ENCODE measurements at places on chromosomes 3 and 15.

DNA sequence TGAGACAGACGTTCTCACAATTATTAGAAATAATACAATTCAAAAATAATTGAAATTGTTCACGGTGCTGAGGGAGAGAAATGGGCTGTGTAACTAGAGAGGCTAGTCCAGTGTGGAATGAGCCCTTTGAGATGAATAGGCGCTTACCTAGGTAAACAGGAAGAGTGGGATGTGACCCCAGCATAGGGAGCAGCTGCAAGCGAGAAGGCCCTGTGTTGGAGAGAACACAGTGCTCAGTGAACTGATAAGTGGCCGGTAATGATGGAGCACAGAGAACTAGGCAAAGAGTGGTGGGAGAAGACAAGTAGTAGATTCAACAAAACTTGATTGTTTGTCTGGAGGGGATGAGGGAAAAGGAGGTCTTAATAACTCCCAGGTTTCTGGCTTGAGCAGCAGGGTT, 103.9 kb downstream of the HCN4 start:
- no peak for DNase-seq

GRCh38 chr3:14225421-14225820, 46.8 kb downstream of the LSM3 start:
- DNase-seq = no peak

DNA sequence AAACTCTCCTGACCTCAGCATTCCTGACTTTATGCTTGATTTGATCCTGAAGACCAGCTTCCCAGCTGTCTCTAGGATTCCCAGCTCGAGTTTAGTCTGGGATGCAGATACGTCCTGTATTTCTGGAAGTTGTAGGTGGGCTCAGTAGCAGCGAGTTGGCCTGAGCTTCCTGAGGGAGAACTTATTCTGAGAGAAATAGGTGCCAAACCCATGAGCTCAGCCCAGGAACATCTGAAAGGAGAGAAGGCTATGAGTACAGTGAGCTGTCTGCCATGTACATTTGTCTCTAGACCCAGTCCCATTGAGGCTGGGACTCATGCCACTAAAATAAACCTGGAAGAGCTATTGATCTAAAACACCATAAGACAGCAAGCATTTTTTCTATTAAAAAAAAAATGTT, 36.6 kb upstream of the SLC9A9 start:
- DNase-seq = no peak

- DNase-seq = no peak
These were observed 12.9 kb upstream of the SNRK start for GRCh38 chr3:43273416-43273815.

- no peak for DNase-seq
These were observed 297.8 kb downstream of the SATB1 start for GRCh38 chr3:18127174-18127858.

GRCh38 chr3:177772908-177773557, 575.8 kb upstream of the TBL1XR1 start:
- DNase-seq = no peak

GRCh38 chr15:88477126-88477525, 9.6 kb downstream of the MRPS11 start:
- no peak for DNase-seq

DNA sequence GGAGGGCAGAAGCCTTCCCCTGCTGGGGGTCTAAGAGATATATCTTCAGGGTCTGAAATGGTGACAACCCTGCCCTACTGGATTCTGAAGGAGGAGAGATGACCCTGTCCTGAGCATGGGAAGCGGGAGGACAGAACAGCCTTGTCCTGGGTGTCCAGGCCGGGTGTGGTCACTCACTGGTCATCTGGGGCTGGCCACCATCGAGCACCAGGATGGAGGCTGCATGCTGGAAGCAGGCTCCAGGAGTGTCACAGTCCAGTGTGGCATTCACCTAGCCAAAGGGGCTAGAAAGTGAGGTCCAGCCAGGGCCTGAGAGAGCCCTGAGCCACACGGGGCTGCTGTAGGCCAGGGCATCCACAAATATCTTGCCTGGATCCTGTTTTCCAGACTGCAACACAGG, 5.2 kb downstream of the CDHR4 start:
- no peak for DNase-seq

- DNase-seq = no peak
These were observed 108.6 kb downstream of the TMEM266 start for GRCh38 chr15:76168237-76168984.

- no peak for DNase-seq
These were observed 490.7 kb downstream of the GBE1 start for GRCh38 chr3:81270603-81271379.

- no peak for DNase-seq
These were observed 6.1 kb upstream of the PLSCR4 start for GRCh38 chr3:146256851-146257486.

DNA sequence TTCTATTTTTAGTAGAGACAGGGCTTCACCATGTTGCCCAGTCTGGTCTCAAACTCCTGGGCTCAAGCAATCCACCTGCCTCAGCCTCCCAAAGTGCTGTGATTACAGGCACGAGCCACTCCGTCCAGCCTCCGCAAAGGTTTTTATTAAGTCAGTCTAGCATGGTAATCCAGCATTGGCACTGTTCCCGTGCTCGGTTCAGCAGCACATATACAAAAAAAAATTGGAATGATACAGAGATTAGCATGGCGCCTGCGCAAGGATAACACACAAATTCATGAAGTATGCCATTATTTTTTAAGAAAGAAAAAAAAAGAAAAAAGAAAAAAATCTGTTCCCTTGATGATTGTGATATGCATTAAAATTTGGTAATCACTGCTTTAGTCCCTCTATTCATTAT, 8.5 kb downstream of the CKMT1A start:
- DNase-seq = no peak

- no peak for DNase-seq
These were observed 29.1 kb upstream of the TCAIM start for GRCh38 chr3:44309500-44309899.

- no peak for DNase-seq
These were observed 10.6 kb upstream of the ITPKA start for GRCh38 chr15:41483115-41483514.

- DNase-seq = no peak
These were observed 212.1 kb upstream of the P2RY1 start for GRCh38 chr3:152622811-152623167.

- no peak for DNase-seq
These were observed at the start of gene PRSS50 for GRCh38 chr3:46717447-46718231. Gene PRSS50, minus strand, starts transcription at chr3:46717869. Its CDS starts 45 bp downstream, at chr3:46717824.

- no peak for DNase-seq
These were observed 38.1 kb upstream of the PTX3 start for GRCh38 chr3:157398598-157398997.

DNA sequence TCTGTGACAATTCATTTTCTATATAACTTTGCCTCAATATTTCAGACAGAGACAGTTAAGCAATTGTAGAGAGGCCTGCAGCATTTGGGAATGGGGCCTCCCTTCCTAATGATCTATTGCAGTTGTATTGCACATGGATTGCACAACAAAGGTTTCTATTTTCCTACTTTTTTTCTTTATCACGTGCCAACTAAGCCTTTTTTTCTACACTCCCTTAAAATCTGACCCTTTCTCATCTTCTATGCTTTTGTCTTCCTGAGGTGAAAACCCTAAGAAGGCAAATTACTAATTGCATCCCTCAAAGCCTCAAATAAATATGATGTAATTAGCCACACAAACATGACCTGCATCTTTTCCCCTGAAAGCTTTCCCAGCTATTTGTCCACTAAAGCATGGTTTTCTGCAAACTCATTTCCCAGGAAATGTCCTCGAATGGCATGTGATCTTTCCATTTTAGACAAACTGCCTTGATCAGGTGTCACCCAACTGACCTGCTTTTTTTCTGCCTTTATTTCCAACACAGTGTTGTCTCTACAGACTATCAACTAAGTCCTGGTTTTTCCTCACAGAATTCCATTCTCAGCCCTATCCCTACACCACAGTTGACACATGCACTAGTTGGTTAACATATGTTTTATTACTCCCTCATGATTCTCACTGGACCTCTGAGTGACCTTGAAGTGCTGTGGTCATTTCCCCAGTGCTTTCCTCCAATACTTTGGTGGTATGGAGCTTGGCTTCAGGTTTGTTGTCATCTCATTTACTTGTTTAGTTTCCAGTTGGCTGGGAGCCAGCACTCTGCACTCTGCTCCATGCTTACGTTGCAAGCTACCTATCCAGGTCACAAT, 31.9 kb upstream of the TSC22D2 start:
- DNase-seq = no peak

GRCh38 chr3:191975936-191976335, 515.0 kb downstream of the PYDC2 start:
- no peak for DNase-seq

- DNase-seq = no peak
These were observed 243.2 kb downstream of the NSUN3 start for GRCh38 chr3:94305835-94306611.

DNA sequence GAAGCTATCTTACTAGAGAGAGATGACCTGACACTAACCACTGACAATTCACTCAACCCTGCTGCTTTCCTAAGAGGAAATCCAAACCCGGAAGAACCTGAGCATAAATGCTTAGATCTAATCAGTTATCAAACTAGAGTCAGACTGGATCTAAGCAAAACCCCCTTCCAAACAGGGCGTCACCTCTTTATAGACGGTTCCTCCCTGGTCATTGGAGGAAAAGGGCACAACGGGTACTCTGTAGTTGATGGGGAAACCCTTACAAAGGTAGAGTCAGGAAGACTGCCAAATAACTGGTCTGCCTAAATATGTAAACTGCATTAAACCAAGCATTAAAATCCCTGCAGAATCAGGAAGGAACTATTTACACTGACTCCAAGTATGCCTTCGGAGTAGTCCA, 41.3 kb upstream of the FSTL1 start:
- DNase-seq = no peak

DNA sequence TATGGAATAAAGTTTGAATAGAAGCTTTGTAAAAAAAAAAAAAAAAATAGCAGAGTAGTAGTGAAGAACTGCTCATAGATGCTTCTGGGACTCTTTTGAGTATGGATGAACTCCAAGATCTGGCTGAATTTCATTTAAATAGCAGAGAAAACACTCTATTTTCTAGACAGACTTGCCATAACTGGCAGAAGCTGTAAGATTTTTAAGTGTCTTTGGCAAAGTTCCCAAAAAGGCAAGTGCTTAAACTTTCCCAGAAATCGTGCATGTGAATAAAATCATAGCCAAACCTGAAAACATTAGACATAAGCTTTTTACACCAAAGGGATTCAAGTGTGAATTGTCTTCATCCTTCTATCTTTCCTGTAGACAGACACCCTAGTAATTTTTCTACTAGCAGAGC, 110.3 kb upstream of the MITF start:
- DNase-seq = no peak

DNA sequence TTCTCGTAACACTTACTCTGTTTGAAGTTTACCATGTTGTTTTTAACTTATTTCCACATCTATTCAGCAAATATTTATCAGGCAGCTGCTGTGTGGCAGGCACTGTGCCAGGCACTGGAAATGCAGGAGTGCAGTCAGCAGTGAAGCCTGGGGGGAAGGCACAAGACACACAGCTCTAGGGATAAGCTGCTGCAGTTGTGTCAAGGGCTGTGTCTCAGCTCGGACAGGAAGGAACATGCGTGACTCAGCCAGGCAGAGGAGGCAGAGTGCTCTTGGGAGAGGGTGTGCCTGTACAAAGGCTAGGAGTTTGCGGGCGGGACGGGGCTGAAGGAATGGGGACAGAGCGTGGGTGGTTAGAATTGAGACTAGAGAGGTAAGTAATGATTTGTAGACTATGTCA, 24.7 kb downstream of the LYSMD4 start:
- peak; percentile 86 for DNase-seq

DNA sequence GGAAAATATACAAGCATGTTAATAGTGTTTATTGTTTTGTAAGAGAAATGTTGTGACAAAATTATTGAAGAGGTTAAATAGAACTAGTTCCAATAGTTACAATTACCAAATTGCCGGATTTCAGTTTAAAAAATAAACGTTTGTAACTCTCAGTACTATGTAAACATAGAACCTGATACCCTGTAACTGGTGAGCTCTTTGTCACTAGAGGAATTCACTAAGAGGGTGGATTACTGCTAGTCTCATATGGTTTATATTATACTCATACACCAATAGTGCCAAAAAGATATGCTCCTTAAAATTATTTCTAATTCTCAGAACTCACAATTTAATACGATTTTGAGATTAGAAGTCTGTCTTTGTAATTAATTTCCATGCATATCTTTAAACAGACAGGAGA, 7.6 kb upstream of the GMNC start:
- no peak for DNase-seq

GRCh38 chr3:196272826-196273225, 14.7 kb downstream of the PCYT1A start:
- DNase-seq = no peak

GRCh38 chr3:39166932-39167532, 13.6 kb upstream of the CSRNP1 start:
- no peak for DNase-seq

- DNase-seq = no peak
These were observed 86.7 kb upstream of the SLC25A36 start for GRCh38 chr3:140854961-140855360.

- no peak for DNase-seq
These were observed 117.1 kb downstream of the NEK11 start for GRCh38 chr3:131143802-131144201.

GRCh38 chr3:31925271-31925630, 55.8 kb downstream of the OSBPL10 start:
- no peak for DNase-seq

DNA sequence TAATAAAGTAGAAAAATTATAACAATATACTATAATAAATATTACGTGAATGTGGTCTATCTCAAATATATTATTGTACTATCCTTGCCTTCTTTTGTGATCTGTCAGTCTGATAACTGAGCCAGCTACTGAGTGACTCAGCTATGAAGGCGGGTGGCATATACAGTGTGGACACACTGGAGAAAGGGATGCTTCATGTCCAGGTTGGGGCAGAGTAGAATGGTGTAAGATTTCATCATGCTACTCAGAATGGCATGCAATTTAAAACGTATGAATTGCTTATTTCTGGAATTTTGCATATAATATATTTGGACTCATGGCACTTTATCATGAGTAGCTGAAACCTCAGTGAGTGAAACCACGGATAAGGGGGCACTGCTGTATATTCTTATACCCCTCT, 172.9 kb upstream of the TBC1D5 start:
- DNase-seq = no peak

DNA sequence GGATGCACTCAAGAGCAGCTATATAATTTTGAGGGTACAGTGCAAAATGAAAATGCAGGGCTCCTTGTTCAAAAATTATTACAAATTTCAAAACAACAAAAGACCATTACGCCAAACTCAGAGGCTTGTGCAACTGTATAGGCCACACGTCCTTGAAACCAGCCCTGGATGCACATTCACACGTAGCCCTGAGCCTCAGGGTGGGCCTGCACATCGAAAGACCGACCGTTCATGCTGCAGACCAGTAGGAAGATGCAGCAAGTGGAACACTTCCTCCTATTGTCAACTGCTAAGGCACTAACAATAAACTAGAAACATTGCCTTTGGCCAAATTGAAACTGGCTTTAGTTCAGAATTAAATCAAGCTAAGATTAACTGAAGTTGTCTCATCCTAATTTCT, 174.7 kb downstream of the SHOX2 start:
- DNase-seq = no peak

DNA sequence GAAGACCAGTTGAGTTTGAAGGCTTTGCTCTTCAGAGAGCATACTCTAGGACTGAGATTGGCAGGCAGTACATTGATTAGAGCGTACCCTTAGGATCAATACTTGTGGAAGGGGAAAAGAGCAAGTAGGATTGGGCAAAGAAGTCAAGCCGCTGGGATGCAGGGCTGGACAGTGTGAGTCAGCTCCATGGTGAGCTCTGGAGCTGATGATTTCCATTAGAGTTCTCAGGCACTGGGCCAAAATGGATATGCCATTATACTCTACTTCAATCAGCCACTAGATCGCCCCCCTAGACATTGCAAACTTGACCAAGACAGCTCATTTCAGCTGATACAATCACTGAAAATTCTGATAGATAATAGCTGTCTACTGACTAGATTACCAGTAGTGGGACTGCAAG, 432.7 kb upstream of the ALCAM start:
- no peak for DNase-seq
